ENCODE measurements at places on chromosomes 1 and 21.

DNA sequence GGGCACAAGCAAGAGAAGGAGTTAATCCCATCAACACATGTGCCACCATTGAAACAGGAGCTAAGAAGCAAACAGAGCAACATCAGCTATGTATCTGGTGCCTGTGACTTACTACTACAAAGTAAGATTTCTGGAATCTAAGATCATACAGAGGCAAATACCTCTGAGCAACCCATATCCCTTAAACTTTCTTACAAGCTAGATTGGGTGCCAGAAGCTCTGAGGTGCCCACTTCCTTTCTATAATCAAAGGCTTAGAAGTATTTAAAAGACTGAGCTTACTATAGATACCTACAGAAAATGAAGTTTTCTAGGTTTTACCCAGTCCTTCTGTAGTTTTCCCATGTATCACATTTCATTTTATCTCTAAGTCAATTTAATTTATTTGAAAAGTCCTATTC is 44.4 kb upstream of the ADAM30 start:
- H3K27ac ChIP-seq, result no peak overlapping the region
- no peaks in the 10 kb centered on the region for H3K27me3 ChIP-seq

DNA sequence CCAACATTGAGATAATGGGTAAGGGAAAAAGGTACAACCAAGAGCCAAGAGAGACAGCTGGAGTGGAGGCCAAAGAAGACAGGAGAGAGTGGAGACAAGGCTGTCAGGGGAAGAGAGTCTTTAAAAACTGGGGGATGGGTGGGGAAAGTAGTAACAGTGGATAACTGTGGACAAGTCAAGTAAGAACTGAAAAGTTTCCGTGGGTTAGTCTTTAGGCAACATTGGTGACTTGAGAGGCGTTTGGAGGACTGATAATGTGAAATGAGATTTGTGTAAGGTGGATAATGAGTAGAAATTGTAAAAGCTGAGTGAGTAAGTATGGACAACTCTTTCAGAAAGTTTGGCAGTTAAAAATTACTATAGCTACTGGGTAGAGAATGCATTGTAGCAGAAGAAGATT is 10.4 kb downstream of the PPP2R5A start:
- H3K4me1 ChIP-seq, result peaks cover 51% of the 10 kb centered on the region
- H3K36me3 ChIP-seq, result no peaks in the 10 kb centered on the region
- no peaks in the 10 kb centered on the region for H3K27me3 ChIP-seq
- no peak for DNase-seq
- H3K4me3 ChIP-seq, result no peak overlapping the region
- no peak overlapping the region for H3K27ac ChIP-seq

GRCh38 chr1:165034136-165034809 is 322.2 kb downstream of the LMX1A start:
- no peaks in the 10 kb centered on the region for H3K4me1 ChIP-seq
- H3K27me3 ChIP-seq, result no peaks in the 10 kb centered on the region
- no peak overlapping the region for H3K4me3 ChIP-seq
- H3K27ac ChIP-seq, result no peak overlapping the region
- H3K36me3 ChIP-seq, result no peaks in the 10 kb centered on the region

DNA sequence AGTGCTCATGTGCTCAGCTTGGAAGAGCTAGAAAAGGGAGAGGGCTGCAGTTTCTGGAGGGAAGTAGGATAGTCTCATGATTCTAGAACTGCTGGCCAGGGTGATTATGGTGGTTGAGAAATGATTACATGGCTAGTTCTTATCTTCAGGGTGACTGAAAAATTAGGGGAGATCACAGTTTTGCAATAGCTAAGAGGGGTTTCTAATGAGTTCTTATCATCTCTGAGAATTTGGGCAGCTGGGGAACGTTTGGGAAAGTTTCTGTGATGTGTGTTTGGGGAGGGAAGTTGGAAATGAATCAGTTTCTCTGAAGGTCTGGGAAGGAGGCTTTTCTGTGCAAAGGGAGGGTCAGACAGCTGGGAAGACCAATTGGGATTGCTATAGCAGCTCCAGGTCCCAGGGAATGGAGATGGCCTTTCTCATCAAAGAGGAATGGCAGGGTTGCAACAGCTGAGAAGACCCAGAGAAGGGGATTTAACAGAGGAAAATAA is 7.6 kb upstream of the RHOU start:
- DNase-seq, result no peak
- no peak overlapping the region for H3K4me3 ChIP-seq
- H3K27me3 ChIP-seq, result peaks cover 12% of the 10 kb centered on the region
- no peaks in the 10 kb centered on the region for H3K4me1 ChIP-seq
- H3K27ac ChIP-seq, result no peak overlapping the region

Measured in Calu3 (cell line).